Bronchial smooth muscle cell (primary cell): ENCODE measurements at places on chromosomes 12 and 14. TPM values are rescaled to one million over a fixed set of nuclear protein-coding genes. Genes with fewer than 3 reads are reported as not detected.

MIA2 gene
- 6.5 and 13.4 TPM in 2 replicates for total RNA-seq

B3GNT4 gene
- total RNA-seq = 0.09 and 0.16 TPM in 2 replicates

TSHR gene
- total RNA-seq = not detected in 2 replicates

MIP gene
- total RNA-seq = not detected in 2 replicates

SMIM41 gene
- 2.0 and 7.5 TPM in 2 replicates for total RNA-seq

NKX2-1 gene
- total RNA-seq = 0.09 TPM in 1 of 2 replicates, not detected in the other

VRTN gene
- under 0.01 TPM in 1 of 2 replicates, not detected in the other for total RNA-seq

RESF1 gene
- 10.8 and 13.2 TPM in 2 replicates for total RNA-seq

DRAM1 gene
- 30.6 and 41.1 TPM in 2 replicates for total RNA-seq

STON2 gene
- 0.79 and 4.9 TPM in 2 replicates for total RNA-seq

PRB2 gene
- not detected in 2 replicates for total RNA-seq

ACOT2 gene
- total RNA-seq = 19.3 and 35.3 TPM in 2 replicates

GLIPR1L1 gene
- not detected in 2 replicates for total RNA-seq

INSM2 gene
- not detected in 2 replicates for total RNA-seq

LRTM2 gene
- total RNA-seq = not detected in 2 replicates

ANO2 gene
- not detected in 2 replicates for total RNA-seq

DCN gene
- 1,434 and 3,853 TPM in 2 replicates for total RNA-seq

STAB2 gene
- total RNA-seq = under 0.01 TPM in 1 of 2 replicates, not detected in the other

KIF26A gene
- total RNA-seq = under 0.01 TPM in 1 of 2 replicates, not detected in the other

RPL10L gene
- not detected in 2 replicates for total RNA-seq

MUCL1 gene
- not detected in 2 replicates for total RNA-seq

SLC25A47 gene
- total RNA-seq = not detected in 2 replicates

ZBTB25 gene
- 3.6 and 5.2 TPM in 2 replicates for total RNA-seq

OR10G3 gene
- total RNA-seq = not detected in 2 replicates

KIF21A gene
- 2.2 and 2.4 TPM in 2 replicates for total RNA-seq

CLEC4D gene
- not detected in 2 replicates for total RNA-seq

SOAT2 gene
- total RNA-seq = 0.16 and 0.17 TPM in 2 replicates

KRT73 gene
- total RNA-seq = not detected in 2 replicates

ADGRD1 gene
- 0.47 and 10.8 TPM in 2 replicates for total RNA-seq

WIF1 gene
- total RNA-seq = under 0.01 and 0.26 TPM in 2 replicates

KITLG gene
- 37.9 and 69.2 TPM in 2 replicates for total RNA-seq

MGAT2 gene
- total RNA-seq = 38.1 and 63.4 TPM in 2 replicates

DNAH10 gene
- 0.09 and 0.32 TPM in 2 replicates for total RNA-seq

FOXG1 gene
- total RNA-seq = 0.26 and 0.79 TPM in 2 replicates

MYL2 gene
- total RNA-seq = not detected in 2 replicates

COL2A1 gene
- total RNA-seq = not detected in 2 replicates

LRRIQ1 gene
- total RNA-seq = 0.09 and 0.16 TPM in 2 replicates

SOCS4 gene
- 10.9 and 12.2 TPM in 2 replicates for total RNA-seq

CCDC177 gene
- 0.09 TPM in 1 of 2 replicates, not detected in the other for total RNA-seq

BLTP3B gene
- total RNA-seq = 21.0 and 34.8 TPM in 2 replicates

KRT74 gene
- total RNA-seq = not detected in 2 replicates

GNS gene
- total RNA-seq = 116 and 145 TPM in 2 replicates

CD163L1 gene
- total RNA-seq = under 0.01 and 0.16 TPM in 2 replicates

DHRS7 gene
- 129 and 130 TPM in 2 replicates for total RNA-seq

REM2 gene
- total RNA-seq = 0.09 and 0.16 TPM in 2 replicates

TCL1A gene
- total RNA-seq = not detected in 2 replicates

RNU4-1 gene
- 503 and 1,049 TPM in 2 replicates for total RNA-seq

GARIN6 gene
- total RNA-seq = not detected in 2 replicates

CATSPERB gene
- not detected in 2 replicates for total RNA-seq

GPRC5D gene
- not detected in 2 replicates for total RNA-seq

PLBD1 gene
- 0.95 and 1.5 TPM in 2 replicates for total RNA-seq

GTF2A1 gene
- 19.7 and 43.5 TPM in 2 replicates for total RNA-seq

STRAP gene
- total RNA-seq = 42.6 and 56.1 TPM in 2 replicates

RHNO1 gene
- total RNA-seq = 7.3 and 15.0 TPM in 2 replicates

LRP1-AS gene
- 0.17 TPM in 1 of 2 replicates, not detected in the other for total RNA-seq

CAPZA3 gene
- not detected in 2 replicates for total RNA-seq
